Suppressor macrophage treated with lipopolysaccharide for 1 hour (primary cell): ENCODE measurements at places on chromosomes 5 and 9.

GRCh38 chr5:151471276-151471675 is 23.9 kb downstream of the SLC36A1 start:
- DNase-seq: no peak

DNA sequence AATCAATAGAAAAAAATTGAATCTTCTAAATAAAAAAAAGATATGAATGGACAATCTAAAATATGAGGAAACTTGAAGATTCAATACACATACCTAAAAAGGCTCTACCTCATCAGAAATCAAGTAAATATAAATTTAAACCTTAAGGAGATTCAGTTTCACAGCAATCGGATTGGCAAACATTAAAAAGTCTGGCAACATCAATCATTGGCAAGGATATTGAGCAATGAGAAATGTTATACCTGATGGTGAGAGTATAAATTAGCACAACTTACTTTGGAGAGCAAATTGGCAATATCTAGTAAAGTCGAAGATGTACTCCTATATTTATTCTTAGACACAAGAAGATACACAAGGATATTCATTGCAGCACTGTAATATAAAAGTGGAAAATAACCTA is 274.3 kb upstream of the EFNA5 start:
- no peak for DNase-seq

DNA sequence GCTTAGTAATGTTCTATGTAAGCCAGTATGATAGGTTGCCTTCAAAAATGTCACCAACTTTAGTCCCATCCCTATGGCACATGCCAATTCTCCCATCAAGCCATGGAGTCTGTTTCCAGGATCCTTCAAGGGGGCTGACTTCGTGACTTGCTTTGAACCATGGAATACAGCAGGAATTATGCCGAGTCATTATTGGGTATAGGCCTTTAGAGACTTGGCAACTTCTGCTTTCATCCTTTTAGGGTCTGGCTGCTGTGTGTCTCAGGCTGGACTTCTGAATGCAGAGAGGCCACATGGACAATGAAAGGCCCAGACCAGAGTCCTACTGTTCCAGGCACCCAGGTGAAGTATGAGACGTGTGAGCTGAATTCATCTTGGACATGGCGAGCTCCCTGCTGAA is 109.8 kb downstream of the DENND1A start:
- no peak for DNase-seq

GRCh38 chr9:16501141-16501540 is 369.3 kb downstream of the BNC2 start:
- DNase-seq: no peak

- DNase-seq: no peak
Measured at GRCh38 chr5:5103245-5103644, 36.9 kb upstream of the ADAMTS16 start.

DNA sequence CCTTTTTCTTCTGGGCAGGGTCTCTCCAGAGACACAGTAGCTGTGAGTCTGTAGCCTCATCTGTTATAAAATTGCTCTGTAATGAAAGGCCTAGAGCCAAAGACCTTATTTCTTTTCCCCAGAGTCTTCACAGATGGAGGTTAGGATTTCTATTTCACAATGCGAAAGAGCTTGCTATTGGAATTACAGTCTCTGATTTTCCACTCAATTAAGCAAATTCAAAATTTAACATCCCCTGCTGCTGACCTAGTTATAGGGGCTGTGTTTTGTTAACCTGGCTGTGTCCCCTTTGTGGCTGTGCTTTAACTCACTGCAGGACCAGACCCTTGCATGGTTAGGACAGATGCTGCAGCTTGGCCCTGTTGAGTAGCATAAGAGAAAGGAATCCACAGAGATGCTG is 190.3 kb upstream of the NMUR2 start:
- DNase-seq: no peak

DNA sequence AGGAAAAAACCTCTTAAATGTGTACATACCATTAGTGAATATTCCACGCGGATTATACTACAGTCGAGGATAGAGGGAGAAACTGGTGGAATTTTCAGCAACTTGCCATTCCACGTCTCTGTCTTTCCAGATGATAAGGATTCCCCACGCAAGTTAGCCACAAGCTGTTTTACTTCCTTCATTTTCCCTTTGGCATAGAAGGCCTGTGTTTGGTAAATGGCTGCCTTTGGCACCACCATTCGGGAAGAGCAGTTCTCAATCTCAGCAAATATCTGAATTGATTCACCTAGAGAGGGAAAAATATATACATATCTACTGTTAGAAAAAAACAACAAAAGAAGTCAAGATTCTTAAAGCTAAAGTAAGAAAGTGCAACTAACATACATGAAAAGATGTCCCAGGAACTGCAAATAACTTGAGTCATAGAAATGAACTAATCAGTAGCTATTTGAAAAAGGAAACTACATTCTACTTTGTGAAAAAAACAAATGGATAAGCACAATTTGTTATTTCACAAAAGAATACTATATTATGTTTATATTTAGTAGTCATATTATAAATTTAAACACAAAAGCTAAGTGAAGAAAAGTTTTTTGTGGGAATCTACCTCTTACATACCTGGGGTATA is 8.1 kb downstream of the ARRDC3 start:
- DNase-seq: peak; percentile 54

- peak; percentile 16 for DNase-seq
Measured at GRCh38 chr9:2159521-2160454, 144.6 kb downstream of the SMARCA2 start.

GRCh38 chr5:115857626-115858349 is 16.1 kb downstream of the AP3S1 start:
- DNase-seq: no peak

- DNase-seq: peak; percentile 20
Measured at GRCh38 chr5:36778336-36778735, 98.2 kb upstream of the NIPBL start.
